ENCODE measurements at places on chromosomes 5 and 9.

- DNase-seq: no peak
These were observed 59.4 kb upstream of the BASP1 start for GRCh38 chr5:17157916-17158529.

GRCh38 chr5:110058175-110058574 lies 368.4 kb downstream of the MAN2A1 start:
- no peak for DNase-seq

- no peak for DNase-seq
These were observed 53.6 kb upstream of the CDH18 start for GRCh38 chr5:20041326-20042274.

GRCh38 chr9:79387101-79387835 lies 184.5 kb upstream of the TLE4 start:
- no peak for DNase-seq

DNA sequence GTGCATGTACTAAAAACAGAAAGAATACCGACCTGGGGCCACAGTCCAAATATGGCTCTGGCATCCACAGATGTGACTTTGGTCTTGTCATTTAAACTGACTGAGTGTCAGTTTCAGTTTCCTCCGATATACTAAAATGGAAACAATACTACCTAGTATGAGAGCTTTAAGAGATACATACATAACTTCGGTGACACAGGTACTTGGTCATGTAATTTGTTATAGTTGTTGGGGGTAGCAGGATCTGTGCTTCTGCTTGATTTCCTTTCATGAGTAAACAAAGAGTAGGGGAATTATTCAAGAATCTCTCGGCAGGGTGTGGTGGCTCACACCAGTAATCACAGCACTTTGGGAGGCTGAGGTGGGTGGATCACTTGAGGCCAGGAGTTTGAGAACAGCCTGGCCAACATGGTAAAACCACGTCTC lies 32.1 kb downstream of the MTMR12 start:
- no peak for DNase-seq

DNA sequence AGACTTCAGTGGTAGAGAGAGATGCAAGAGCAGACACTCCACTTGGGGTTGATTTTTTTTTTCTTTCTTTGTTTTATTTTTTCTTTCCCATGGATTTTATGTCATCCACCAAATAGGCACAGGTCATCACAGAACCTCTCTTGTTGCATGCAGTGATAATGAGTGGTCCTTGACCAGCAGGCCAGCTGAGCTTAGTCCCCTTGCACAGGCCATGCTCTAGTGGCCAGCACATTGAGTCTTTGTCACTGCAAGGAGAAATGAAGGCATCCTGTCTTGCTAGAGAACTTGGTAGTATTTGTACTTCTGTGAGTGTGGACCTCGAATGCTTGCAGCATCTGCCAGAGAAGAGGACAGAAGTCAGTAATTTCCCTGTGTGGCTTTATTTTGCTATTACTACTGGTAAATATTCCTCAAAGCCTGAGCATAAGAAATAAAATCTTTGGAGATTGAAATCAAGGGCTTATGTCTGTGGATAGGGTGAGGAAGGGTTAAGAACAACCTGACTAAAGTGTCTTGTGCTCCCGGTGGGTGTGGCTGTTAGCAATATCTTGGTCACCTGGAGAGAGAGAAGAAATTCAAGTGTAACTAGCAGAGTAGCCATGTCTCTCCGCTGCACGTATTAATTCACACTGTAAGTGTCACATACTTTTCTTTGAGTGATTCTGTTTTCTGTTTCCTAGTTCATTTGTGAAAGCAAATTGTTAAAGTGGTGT lies 45.3 kb upstream of the NCS1 start:
- no peak for DNase-seq

DNA sequence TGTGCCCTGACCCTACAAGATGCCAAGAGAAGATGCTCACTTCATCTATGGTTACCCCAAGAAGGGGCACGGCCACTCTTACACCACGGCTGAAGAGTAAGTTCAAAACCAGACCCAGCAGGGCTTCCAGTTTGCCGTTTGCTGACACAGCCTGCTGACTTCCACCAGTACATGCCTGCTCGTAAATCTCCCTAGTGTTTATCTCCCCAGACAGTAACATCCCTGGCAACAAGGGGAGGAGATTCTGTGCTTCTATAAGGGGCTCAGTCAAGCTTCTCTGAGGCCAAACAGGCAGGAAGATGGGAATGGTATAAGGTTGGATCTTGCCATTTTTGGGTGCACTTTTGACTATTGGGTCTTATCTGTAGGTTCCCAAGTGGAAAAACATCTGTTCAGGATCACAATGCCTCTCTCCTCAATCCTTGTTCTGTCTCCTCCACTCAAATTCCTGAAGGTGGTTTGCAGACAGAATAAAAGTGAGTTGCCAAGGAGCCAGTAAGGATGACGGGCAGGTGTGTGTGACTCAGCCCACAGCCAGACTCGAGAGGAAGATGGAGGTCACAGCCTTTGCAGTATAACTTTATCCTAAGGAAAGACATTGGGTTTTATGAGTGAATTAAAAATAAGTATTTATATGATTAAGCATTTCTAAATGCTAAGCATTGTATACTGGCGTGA lies 1.9 kb downstream of the MLANA start:
- no peak for DNase-seq

GRCh38 chr5:35804201-35804653 lies 52.5 kb upstream of the IL7R start:
- DNase-seq: no peak

DNA sequence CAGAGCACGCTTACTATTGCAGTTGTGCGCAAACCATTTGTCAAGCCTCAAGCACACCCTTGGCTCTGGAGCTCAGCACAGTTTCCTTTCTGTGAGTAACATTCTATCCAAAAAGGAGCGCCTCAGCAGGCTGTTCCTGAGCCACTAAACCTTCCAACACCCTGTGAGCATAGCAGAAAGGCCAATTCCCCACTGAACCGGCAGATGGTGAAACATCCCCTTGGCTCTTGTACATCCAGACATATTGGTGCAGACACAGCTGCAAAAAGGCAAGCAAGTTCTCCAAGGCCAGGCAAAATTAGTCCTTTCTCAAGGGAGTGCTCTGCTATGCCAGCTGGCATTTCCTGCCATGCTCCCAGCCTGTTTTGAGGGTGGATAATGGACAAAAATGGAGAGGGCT lies 44.1 kb upstream of the CEMIP2 start:
- no peak for DNase-seq

- DNase-seq: no peak
These were observed 7.6 kb upstream of the IRX2 start for GRCh38 chr5:2759091-2759490.

DNA sequence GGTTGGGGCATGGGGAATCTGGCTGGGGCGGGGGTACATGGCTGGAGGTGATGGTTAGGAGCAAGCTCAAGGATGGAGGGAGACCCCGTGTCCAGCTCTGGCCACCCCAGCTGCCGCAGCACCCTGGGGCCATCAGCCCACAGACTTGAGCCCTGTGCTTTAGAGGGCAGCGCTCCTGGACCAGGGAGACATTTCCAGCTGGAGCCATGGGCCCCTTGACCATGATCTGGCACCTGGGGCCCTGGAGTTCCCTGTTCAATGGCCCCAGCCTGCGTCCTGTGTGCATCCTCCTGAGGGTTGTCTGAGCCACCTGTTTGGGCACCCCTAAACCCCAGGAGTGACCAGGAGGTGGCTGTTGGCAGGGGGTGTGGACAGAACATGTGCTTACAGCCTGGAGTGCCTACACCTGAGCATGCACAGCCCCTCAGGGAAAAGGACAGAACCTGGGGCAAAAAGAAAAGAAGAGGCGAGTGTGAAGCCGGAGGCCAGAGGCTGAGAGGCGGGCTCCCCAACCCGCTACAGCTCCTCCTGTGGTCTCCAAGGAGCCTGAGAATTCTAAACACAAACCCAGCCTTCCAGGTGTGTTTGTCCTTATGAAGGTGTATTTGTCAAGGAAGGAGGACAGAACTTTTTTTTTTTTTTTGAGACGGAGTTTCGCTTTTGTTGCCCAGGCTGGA lies 126.7 kb downstream of the C9orf50 start:
- no peak for DNase-seq

DNA sequence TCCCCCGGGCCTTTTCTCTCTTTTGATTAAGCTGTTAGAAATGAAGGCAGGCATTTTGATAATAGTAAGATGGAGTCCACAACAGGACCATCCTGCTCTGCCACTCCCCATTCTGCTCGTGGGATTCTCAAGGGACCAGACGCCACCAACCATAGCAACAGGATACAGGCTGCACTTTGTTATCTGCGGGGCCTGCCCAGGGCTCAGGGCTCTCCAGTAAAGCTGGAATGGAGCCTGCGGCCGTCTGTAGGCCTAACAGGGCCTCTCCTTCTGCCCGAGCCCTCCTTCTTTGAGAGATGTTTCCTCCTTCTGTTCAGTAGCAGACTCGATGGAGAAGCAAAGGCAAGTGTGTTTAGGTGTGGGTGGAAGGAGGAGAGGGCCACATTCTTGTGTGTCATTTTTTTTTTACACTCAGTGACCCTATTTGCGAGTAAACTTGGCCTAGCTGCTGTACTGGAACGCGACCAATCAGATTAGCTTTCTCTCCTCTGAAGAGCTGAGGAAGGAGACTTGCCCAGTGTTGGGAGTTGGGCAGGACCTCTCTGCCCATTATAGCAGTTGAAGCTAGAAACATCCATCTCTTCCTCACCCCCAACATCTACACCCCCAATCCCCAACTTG lies 8.9 kb upstream of the EPB41L4B start:
- DNase-seq: no peak

DNA sequence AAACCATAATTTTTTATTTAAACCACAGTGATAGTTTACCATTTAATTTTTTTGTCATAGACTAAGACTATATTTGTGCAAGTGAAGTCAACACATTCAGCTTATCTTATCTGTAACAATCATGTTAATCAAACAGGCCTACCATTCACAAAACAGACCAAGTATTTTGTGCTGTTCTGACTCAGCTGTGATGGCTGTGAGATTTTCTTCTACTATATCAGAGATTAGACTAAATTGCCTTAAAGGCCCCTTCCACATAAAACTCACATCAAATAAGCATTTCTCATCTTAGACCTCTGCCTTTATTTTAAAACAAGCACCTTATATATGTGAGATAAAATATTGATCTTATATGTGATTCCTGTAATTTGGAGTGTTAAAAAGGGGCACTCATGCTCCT lies 13.4 kb downstream of the CCDC152 start:
- DNase-seq: no peak

- no peak for DNase-seq
These were observed 114.2 kb downstream of the OLFM1 start for GRCh38 chr9:135201711-135202110.

GRCh38 chr5:73321757-73322436 lies 126.7 kb downstream of the FOXD1 start:
- no peak for DNase-seq
